ENCODE measurements at places on chromosomes 4 and X.

DNA sequence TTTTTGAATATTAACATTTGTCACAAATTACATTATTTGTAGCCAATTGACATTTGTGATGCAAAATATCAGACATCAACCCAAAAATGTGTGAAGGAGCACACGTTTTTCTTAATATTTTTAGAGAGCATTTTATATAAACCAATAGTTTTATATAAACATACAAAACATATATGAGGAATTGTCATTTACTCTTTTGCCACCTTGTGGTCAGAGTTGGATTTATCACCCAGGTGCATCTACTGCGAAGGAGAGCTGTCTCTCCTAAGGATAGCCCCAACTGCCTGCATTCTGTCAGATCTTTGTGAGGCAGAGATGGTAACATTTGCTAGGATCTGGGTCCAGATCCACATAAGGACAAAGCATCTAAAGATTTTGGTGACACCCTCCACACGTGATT, 2.5 kb upstream of the USP27X start:
- DNase-seq, result peak; percentile 40

DNA sequence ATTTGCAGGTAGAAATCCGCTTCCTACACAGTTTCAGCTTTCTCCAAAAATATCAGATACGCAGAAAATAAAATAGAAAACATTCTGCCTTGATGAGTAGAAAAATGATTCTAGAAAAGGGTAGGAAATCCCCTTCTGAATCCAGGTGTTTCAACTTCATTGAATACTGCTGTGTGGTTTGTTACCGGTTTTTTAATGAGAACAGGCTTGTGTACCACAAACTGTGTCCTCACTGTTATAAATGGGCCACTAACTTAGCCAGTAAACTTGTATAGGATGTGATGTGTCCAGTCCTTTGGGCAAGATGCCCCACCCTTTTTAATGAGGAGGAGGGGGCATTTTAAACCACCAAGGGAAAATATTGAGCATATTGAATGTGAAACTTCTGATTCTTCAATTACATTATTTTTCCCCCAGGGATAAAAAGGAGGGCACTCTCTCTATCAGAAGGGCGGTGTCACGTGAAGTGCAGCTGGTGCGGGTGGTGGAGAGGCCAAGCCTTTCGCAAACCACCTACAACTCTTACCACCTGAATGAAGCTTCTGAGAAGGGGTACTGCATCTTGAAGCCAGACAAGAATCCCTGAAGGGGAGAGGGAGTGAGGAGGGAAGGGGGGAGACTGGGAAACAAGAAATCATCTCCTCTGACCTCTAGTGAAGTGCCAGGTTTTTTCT, 4.5 kb downstream of the CXXC4 start:
- no peak for DNase-seq

DNA sequence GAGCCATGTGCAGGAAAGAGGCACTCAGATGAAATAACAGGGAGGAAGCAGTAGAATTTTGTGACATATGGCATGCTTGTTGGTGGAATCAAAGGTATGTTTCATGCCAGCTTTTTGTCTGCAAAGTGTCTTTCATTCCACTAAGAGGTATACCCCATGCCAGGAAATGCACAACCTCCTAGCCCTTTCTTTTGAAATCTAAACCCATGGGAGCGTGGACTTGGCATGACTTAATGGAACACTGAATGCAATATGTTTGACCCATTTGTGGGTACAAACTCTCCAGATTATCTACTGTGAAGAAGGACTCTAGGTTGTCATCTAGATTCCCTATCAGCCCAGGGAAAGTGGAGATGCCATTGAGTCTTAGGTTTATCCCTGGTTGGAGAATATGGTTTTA, 338.3 kb upstream of the TEX13C start:
- DNase-seq, result no peak

DNA sequence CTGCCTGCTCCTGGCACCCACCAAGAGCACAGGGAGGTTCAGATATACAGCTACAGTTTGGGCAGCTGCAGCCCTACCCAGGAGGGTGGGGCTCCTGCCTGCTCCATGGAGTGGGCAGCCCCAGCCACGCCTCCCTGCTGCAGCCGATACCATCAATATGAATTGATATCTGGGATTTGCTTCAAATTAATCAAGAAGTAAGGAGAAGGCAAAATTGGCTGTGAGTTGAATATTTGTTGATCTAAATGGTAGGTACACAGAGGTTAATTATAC, 31.2 kb upstream of the ZNF280C start:
- DNase-seq, result no peak

DNA sequence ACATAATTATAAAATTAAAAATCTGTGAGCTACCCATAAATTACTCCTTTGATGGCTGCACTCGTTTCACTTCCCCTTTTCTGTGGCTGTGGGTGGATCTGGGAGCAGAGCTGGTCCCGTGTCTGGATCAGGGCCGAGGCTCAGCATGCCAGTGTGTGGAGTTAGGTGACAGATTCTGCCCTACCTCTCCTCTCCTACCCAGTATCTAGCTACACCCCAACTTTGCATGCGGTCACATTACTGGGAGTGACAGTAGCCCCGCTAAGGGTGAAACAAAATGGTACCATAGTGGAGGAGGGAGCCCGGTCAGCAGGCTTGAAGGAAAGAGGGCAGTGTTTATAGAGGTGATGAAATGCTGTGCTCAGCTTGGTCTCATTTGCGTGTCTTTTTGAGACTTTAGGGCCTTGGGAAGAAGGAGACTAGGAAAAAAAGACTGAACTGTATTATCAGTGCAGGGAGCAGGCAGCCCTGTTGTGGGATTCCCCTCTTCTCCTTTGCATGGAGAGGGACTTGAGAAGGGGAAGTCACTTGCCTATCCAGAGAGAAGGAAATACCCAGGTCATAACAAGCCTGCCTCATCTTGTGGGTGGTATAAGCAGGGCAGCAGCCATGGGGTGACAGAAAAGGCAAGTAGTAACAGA, 48.4 kb downstream of the ARHGAP10 start:
- DNase-seq, result no peak

GRCh38 chrX:9659571-9660195, 106.0 kb downstream of the GPR143 start:
- DNase-seq, result no peak

Measured in iris pigment epithelial cell (primary cell).